ENCODE measurements at places on chromosomes 16 and 17. TPM values are rescaled to one million over a fixed set of nuclear protein-coding genes. Genes with fewer than 3 reads are reported as not detected.

The FCSK gene
- 34.8 TPM for polyA plus RNA-seq

The KRTAP16-1 gene
- not detected for polyA plus RNA-seq

The CX3CL1 gene
- polyA plus RNA-seq = 7.2 TPM

The NXN gene
- polyA plus RNA-seq = 9.6 TPM

The ABHD15 gene
- 2.9 TPM for polyA plus RNA-seq

The OTOP3 gene
- not detected for polyA plus RNA-seq

The RASD1 gene
- polyA plus RNA-seq = 7.5 TPM

The CSH2 gene
- polyA plus RNA-seq = not detected

The PIGS gene
- 12.6 TPM for polyA plus RNA-seq

The NPIPA8 gene
- 23.8 TPM for polyA plus RNA-seq

The KLHL10 gene
- polyA plus RNA-seq = not detected

The HOXB13 gene
- polyA plus RNA-seq = not detected

The MBTPS1 gene
- polyA plus RNA-seq = 65.3 TPM

The HOXB7 gene
- 24.4 TPM for polyA plus RNA-seq

The NKD1 gene
- polyA plus RNA-seq = 0.84 TPM

The GINS2 gene
- polyA plus RNA-seq = 0.72 TPM

The RCVRN gene
- polyA plus RNA-seq = 0.80 TPM

The AMZ2 gene
- polyA plus RNA-seq = 135 TPM

The PIK3R5 gene
- 3.3 TPM for polyA plus RNA-seq

The CHRNE gene
- polyA plus RNA-seq = 0.33 TPM

The TEKT5 gene
- polyA plus RNA-seq = not detected

The KRT27 gene
- polyA plus RNA-seq = 0.56 TPM
